ENCODE measurements at places on chromosomes 12 and 14.

DNA sequence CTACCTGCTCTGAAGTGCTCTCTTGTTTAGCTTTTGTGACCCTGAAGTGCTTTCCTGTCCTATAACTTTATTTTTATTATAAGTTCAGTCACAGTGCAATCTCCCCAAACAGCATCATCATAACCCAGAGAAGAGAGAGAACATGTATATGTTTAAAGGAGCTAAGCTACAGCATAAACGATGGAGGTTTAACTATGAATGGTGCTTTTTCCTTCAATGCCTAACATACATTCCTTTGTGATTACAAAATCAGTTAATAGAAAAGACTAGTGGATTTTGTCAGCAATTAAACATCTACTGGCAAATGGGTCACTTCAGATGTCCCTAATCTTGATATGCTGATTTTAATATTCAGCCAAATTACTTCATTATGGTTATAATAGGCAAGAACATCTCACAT, 46.4 kb downstream of the ZFYVE21 start:
- no peak for DNase-seq

DNA sequence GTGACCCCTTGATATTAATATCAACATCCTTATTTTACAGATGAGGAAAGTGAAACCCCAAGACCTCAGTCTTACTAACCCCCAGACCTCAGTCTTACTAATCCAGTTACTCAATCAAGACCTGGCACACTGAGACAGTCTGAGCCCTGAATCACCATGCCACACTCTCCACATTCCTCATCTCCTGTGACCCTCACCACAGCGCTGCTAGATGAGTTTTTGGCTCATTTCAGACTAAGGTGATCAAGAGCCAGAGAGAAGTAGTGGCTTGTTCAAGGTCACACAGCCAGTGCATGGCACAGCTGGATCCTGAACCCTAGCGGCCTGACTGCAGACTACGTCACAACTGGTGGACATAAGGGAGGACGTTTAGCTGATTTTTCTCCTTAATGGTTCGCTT, 579.2 kb downstream of the BCL11B start:
- DNase-seq: no peak

- no peak for DNase-seq
Measured at GRCh38 chr12:101086490-101087135, 123.4 kb downstream of the SLC5A8 start.

DNA sequence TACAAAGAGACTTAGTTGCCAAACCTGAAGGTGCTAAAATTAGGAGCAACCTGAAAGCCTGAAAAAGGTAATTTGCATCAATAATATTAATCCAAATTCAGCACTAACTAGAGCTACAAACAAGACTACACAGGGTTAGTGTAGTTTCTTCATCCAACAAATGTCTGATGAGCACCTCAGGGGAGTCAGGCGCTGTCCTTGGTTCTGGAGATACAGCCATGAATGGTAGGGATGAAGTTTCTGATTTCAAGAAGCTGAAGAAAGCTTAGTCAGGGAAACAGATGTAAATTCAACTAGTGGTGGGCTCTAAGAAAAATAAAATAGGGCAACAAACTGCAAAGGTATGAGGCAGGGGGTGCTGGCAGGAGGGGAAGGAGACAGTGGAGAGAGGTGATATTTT, 266.3 kb downstream of the GLT1D1 start:
- DNase-seq: no peak

- no peak for DNase-seq
Measured at GRCh38 chr12:20798554-20798953, 12.0 kb upstream of the SLCO1B3 start.

GRCh38 chr14:96180043-96180874, 24.4 kb upstream of the BDKRB2 start:
- DNase-seq: no peak

DNA sequence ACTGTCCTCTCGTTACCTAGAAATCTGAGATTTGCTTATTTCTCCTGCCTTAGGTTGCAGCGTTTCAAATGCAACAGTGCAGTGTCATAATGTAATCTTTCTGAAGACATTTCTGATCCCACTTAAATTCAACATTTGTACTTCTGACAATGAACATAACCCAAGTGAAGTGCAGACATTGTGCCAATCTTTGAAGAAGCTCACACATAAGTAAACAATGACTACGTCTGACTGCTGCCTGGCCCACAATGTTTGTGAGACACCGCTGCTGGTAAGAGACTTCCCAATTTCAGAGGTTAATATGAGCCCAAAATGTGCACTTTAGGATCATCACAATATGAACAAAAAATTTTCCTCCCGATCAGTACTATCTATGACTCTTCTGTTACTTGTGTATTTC, 84.6 kb upstream of the BCL2L14 start:
- no peak for DNase-seq

- no peak for DNase-seq
Measured at GRCh38 chr14:53183056-53183455, 29.9 kb upstream of the DDHD1 start.

- no peak for DNase-seq
Measured at GRCh38 chr12:78118486-78118885, 287.8 kb downstream of the NAV3 start.

- no peak for DNase-seq
Measured at GRCh38 chr12:21675096-21675495, 17.5 kb upstream of the LDHB start.

GRCh38 chr14:80570930-80571298, 359.6 kb upstream of the DIO2 start:
- no peak for DNase-seq

DNA sequence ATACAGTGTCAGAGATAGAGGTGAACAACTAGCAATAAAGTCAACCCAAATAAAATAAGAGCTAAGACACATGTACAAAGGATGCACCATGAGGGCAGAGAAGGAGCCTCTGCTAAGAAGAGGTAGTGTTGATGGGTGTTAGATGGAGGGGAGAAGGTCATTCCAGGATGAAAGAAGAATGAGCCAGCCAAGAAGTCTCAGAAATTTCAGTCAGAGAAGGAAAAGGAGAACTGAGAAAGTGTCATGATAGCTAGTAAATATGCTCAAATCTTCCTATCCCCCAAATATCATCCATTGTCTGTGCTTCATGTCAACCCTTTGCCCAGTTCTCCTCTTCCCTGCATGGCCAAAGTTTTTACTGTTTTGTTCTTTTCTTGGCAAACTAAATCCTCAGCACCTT, 225.2 kb upstream of the BTG1 start:
- no peak for DNase-seq

- no peak for DNase-seq
Measured at GRCh38 chr12:108689314-108690190, 41.8 kb downstream of the CORO1C start.

GRCh38 chr12:50715174-50715573, 48.7 kb upstream of the ATF1 start:
- DNase-seq: no peak

DNA sequence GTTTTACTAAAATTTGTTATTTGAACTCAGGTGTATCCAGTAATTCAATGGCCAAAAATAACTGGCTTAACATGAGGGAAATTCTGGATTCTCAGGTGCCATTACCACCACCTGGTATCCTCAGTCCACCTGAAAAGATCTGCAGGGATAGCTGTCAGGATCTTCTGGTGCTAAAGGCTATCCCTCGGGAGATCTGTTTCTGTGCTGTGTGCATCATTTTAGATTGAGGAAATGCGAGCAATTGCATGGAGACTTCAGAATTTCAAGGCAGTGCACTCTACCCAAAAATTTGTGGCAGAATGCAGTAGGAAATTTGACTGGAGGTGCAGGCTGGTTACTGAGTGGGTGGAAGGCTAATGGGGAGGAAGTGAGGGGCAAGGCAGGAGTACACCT, 26.4 kb downstream of the ZCCHC8 start:
- DNase-seq: no peak

- DNase-seq: no peak
Measured at GRCh38 chr14:90426663-90427062, 29.8 kb downstream of the CALM1 start.

DNA sequence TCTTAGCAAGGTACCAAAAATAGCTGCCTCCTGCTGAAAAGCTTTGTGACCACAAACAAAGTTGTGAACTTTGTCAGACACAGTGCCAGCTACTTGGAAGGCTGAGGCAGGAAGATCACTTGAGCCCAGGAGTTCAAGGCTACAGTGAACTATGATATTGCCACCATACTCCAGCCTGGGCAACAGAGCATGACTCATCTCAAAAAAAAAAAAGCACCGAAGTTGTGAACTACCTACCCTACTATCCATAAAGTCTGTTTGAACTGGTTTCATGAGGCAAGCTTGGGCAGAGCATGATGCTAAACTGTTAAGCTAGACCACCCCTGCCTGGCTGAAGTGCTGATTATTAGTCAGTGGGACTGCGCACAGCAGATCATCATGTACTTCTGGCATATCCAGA, 75.5 kb downstream of the RAD52 start:
- DNase-seq: no peak

GRCh38 chr12:38921025-38921677, 15.8 kb upstream of the CPNE8 start:
- DNase-seq: no peak

GRCh38 chr12:20592556-20592955, 102.6 kb upstream of the SLCO1C1 start:
- DNase-seq: no peak

DNA sequence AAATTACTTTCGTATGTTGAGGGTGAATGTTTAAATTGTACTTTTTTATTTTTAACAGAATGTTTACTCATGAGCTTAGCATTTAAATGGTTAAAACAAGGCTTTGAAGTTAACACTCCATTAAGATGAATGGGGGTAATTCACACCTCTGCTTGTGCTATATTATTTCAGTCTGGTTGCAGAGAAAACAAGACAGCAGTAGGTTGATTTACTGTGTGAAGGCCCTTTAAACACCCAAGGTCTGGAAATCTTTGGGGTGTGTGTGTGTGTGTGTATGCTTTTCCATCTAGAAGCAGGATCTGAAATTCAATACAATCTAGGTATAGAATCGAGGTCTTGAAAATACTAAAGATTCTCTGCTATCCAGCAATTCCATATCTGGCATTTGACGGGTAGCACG, 83.8 kb downstream of the SLC38A6 start:
- DNase-seq: no peak

DNA sequence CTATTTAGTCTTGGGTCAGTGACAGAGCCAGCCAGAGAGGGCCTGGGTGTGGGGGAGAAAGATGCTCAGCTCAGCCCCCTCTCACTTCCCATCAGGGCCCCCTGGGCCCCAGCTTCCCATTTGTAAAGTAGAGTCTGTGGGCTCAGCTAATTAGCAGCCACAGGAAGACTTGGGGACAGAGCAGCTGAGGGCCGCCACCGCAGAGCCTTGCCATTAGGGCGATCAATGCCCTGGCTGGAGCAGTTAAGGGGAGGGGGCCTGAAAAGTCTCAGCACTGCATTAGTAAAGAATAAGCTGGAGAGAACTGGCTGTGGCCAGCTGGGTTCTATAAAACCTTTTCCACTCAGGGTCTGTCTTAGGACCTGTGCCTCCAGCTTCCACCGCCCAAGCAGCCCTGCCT, 2.7 kb downstream of the PLEKHD1 start:
- DNase-seq: no peak

- DNase-seq: no peak
Measured at GRCh38 chr12:95789126-95790032, 1.2 kb downstream of the NTN4 start.

DNA sequence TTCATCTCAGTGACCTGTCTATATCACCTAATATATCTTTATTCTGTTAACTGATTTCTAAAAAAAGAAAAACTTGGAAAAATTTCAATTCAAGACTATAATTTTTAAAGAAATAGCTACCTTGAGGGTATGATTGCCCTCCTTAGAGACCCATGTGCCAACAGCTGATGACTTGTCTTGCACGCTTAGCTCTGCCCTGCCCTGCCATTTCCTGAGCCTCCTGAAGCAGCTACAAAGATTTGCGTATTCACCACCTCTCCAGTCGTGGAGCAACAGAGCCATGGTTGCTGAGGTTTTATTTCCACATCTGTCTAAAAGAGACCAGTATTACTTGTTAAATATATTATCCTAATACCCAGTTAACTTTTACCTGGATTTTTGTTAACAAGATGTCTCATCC, 91.7 kb upstream of the ATF1 start:
- DNase-seq: no peak

GRCh38 chr12:92509156-92509738, 193.5 kb upstream of the PLEKHG7 start:
- DNase-seq: no peak
